ENCODE measurements at places on chromosomes 16 and 17.

GRCh38 chr17:32302860-32303649 is 37.4 kb downstream of the RHBDL3 start:
- DNase-seq, result no peak

DNA sequence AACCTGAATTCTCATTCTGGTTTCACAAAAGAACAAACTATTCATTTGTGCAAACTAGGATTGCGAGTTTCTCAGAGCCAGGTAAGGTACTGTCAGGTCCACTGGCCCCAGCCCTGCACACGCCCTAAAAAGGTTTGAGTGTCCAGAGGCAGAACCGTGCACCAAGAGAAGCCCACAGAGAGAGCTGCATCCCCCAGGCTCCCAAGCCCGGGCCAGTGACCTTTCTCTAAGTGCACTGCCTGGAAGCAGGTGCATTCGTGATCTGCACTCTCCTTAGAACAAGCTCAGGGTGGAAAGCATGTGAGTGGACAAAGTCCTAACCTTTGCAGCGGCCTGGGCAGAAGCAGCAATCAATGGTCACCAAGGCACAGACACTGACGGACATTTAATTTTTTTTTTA is 26.8 kb downstream of the MEAK7 start:
- DNase-seq, result no peak

GRCh38 chr17:27623614-27624013 is 7.4 kb upstream of the LGALS9 start:
- DNase-seq, result no peak

DNA sequence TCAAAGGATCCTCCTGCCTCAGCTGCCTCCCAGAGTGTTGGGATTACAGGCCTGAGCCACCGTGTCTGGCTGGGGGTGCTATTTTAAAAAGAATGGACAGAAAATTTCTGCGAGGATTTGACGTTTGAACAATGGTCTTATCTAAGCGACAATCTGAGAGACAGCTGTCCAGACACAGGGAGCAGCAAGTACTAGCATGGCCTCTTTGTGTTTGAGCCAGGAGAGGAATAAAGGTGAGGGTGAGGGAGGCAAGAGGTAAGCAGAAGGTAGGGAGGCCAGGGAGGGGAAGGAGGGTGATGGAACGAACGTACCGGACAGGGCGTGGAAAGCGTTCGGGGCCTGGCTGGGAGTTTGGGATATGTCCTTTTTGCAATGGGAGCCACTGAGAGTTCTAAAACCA is 59.2 kb downstream of the PITPNC1 start:
- DNase-seq, result no peak

DNA sequence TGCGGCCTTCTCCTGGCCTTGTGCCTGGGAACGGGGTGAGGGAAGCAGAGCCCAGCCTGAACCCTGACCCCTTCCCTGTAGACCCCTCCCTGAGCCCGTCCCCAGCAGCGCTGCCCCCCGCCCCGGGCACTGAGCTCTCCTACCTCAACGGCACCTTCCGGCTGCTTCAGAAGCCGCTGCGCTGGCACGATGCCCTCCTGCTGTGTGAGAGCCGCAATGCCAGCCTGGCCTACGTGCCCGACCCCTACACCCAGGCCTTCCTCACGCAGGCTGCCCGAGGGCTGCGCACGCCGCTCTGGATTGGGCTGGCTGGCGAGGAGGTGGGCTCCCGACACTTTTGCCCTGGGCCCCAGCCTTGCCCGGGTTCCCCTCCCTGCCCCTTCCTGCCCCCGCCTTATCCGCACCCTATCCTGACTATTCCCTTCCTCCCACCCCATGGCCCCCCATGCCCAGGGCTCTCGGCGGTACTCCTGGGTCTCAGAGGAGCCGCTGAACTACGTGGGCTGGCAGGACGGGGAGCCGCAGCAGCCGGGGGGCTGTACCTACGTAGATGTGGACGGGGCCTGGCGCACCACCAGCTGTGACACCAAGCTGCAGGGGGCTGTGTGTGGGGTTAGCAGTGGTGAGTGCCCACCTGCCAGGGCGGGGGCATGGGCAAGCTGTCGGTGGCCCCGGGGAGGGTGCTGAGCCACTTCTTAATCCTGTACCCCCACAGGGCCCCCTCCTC is 62.1 kb downstream of the MRC2 start:
- DNase-seq, result no peak

Measured in T-helper 2 cell (primary cell).